ENCODE measurements at places on chromosomes 7 and 10.

DNA sequence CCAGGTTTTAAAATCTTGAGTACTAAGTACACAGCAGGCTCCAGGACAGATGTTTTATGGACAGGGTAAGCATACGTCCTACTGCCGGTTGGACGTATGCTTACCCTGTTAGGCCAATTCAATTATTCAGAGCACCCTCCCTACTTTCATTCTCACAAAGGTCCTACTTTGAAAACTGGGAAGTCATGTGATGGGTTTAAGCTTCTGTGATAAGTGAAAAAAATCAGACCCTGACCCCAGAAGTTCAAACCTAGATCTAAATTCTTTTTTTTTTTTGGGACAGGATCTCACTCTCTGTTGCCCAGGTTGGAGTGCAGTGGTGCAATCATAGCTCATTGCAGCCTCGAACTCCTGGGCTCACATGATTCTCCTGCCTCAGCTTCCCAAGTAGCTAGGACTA, 55.2 kb downstream of the HIPK2 start:
- no peak for DNase-seq

GRCh38 chr7:45119550-45119949, 8.1 kb upstream of the TBRG4 start:
- no peak for DNase-seq

DNA sequence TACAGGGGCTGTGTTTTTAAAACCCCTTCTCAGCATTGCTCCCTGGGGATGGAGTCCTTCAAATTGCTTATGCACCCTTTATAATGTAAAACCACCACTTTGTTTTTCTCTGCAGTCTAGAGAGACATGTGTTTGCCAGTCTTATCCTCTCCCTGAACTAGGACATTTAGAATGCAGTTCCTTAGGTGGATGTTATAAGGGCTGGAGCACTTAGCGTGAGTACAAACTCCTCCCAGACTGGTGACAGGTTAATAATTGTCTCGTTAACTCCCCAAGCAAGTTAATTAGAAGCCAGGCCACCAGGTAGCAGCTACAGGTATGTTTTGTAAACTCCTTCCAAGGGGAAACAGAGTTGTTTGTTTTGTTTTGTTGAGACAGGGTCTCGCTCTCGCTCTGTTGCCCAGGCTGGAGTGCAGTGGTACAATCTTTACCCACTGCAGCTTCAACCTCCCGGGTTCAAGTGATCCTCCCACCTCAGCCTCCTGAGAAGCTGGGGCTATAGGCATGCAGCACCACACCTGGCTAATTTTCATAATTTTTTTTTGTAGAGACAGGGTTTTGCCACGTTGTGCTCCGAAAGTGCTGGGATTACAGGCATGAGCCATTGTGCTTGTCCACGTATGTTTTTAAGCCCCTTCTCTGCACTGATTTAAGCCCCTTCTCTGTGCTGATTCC, 100.2 kb downstream of the FAM107B start:
- DNase-seq = no peak

DNA sequence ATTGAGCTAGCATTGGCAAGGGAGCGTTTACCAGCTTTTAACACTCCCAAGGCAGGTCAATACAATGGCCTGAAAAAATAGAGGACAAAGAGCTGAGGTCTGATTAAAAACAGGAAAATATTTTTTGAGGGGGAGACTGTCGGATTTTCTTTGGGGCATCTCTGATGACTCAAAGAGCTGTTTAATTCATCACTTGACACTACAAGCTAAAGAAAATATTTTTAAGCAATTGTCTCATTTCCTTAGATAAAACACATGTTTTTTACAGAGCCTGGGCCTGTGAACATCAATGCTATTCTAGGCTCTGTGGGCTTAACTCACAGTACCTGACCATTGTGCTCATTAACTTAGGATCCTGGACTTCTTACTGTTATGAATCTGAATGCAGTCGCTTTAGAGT, 100.8 kb downstream of the NRP1 start:
- no peak for DNase-seq

- DNase-seq = no peak
These were observed 32.1 kb upstream of the PTPN12 start for GRCh38 chr7:77504951-77505350.

DNA sequence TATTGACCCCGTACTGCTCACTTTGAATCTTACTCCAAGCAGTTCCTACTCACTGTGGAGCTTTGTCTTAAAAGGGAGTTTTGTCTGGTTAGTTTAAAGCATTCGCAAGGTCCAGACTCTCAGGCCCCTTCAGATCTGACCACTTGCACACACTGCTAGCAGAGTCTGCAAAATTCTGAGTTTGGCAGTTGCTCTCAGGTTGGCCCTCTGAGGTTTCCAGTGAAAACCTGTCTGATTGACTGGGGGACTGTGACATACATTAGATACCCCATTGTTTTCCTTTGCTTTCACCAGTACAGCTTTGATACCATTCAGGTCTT, 149.2 kb downstream of the XPNPEP1 start:
- no peak for DNase-seq

DNA sequence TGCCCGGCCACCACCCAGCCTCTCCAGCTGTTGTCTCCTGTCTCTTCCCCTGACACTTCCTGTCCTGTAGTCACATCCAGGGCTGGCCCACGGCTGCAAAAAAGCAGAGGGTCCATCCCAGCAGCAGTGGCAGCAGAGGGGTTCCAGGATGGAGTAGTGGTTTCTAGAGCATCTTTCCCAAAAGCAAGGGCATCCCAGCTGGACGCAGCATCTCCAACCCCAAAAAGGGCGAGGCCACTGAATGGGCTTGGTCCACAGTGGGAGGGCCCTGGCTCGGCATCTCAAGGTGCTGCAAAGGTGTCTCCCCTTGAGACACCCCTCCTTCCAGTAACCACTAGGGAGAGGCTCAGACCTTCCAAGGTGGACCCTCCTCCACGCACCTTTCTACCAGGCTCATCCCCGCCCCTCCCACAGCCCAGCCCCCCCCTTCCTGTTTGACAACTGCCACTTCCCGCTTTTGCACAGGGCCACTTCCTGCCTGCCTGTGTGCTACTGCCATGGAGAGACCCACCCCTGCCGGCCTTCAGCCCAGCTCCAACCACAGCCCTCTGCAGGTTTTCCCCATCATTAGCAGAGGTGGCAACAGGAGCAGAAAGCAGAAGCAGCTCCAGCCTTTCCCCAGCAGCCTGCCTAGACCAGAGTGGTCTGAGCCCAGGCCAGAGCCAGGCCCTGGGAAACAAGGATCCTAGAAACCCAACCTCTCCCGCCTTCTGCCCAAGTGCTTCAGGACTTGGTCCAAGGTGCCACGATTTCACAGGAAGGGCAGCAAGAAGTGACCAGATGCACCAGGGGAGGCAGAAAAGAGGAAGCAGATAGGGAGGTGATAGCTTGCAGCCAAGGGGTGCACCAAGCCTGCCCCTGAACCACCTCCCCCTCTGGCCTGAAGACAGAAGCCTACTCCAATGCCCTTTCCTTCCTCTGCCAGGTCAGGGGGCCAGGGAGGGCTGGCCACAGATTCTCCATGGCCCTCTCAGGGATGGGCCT, 8.6 kb downstream of the CAMK2G start:
- DNase-seq = no peak

- DNase-seq = no peak
These were observed 22.0 kb downstream of the CSGALNACT2 start for GRCh38 chr10:43160046-43160920.

GRCh38 chr10:33252794-33253203, 81.7 kb downstream of the NRP1 start:
- DNase-seq = no peak

Data from type B pancreatic cell (in vitro differentiated cells).